ENCODE measurements at places on chromosomes 2 and 18.

DNA sequence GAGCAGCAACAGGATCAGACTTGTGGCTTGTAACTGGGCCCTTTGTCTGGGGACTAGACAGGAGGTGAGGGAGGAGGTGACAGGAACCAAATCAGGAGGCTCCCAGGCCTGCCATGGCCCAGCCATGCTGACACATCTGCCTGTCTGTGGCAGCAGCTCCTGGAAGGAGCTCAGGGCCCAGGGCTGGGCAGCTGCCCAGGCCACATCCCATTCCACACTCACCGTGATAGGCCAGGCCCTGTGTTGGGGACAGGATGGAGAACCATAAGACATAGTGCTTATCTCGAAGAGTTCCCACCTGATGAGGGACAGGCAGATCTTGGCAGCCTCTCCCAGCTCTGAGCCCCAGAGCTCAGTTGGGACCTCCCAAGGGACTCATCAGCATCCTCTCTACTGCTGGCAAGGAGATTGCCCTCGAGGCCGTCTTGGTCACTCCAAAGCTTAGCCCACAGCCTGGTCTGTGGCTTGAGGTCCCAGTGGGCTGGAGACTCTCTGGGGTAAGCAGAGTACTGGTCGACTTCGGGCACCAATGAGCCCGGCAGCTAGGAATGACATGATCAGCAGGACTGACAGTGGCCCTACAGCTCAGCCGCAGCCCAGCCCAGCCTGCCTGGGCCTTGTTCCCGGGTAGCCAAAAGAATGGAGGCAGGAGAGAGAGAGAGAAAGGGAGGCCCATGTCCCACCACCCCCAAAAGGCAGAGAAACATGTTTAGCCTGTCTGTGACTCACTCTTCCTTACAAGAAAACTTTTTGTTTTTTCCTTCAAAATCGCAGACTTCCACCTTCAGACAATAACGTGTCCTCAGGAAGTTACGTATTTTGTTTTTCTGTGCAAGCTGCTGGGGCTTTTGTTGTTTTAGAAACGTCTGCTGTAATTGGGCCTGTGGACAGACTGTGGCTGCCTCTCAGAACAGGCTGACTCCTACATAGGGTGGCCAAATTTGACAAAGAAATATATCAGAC is 82.1 kb downstream of the HS1BP3 start:
- DNase-seq: no peak

DNA sequence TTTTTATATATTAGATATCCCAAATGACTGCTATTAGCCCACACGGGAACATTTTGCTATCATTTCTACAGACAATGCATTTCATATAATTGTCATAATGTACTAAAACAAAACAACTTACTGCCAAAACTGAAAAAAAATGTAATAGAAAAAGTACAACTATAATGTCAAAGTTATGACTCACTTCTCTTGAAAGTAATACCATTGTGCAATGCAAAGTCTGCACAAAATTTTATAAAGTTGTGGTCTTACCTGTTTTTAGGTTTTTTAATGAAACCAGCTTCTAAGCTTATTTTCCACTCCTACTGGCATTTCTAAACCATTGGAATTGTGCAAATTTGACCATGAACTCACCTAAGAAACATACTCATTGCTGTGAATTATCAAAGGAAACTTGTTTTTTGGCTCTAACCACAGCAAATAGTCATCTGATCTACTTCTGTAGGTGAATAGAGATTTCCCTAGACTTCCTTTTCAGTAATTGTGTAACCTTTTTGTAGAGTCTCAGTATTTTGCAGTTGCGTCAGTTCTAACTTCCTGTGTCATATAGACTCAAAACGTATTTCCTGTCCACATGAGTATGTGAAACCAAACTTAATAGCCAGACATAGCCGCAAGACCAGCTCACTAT is 31.9 kb upstream of the TFPI start:
- no peak for DNase-seq

DNA sequence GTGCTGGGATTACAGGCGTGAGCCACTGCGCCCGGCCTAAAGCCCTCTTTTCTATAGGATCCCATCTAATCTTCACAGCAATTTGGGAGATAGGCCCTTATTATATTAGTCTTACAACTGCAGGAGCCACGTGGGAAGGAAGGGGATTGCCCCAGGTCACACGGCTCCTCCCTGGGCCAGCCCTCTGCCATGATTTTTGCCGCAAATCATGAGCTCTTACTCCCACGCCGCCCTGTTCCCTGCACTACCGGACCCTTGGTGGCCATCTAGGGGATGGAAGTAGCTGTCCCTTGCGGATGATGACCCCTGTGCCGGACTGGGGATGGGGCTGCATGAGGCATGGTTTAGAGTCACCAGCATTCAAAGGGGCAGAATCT is 28.4 kb upstream of the PTMA start:
- DNase-seq: no peak

- DNase-seq: no peak
Observed at GRCh38 chr18:42778024-42778423, 337.5 kb downstream of the RIT2 start.

DNA sequence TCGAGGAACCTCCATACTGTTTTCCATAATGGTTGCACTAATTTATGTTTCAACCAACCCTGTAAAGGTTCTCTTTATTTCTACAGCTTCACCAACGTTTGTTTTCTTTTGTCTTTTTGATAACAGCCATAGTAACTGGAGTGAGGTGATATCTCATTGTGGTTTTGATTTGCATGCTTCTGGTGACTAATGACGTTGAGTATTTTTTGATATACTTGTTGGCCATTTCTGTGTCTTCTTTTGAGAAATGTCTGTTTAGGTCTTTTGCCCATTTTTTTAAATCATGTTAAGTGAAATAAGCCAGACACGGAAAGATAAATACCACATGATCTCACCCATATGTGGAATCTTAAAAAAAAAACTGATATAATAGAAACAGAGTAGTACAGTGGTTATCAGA is 74.8 kb upstream of the SMIM21 start:
- no peak for DNase-seq

DNA sequence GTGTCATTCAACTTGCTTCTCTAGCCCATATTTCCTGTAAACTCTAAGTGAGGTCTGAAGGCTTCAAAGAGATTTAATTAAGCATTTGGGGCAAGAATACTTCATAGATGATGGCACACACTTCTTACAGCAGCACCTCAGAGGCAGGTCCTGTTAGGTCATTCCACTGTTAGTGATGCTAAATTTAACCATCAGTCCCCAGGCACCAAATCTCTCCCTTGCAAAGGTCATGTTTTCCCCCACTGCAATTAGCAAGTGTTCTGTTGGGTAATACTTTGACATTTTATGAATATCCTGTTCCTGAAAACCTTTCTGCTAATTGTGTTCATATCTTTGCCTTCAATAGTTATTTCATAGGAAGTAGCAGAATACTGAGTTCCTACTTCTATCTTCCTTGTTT is 117.0 kb downstream of the STK39 start:
- no peak for DNase-seq

DNA sequence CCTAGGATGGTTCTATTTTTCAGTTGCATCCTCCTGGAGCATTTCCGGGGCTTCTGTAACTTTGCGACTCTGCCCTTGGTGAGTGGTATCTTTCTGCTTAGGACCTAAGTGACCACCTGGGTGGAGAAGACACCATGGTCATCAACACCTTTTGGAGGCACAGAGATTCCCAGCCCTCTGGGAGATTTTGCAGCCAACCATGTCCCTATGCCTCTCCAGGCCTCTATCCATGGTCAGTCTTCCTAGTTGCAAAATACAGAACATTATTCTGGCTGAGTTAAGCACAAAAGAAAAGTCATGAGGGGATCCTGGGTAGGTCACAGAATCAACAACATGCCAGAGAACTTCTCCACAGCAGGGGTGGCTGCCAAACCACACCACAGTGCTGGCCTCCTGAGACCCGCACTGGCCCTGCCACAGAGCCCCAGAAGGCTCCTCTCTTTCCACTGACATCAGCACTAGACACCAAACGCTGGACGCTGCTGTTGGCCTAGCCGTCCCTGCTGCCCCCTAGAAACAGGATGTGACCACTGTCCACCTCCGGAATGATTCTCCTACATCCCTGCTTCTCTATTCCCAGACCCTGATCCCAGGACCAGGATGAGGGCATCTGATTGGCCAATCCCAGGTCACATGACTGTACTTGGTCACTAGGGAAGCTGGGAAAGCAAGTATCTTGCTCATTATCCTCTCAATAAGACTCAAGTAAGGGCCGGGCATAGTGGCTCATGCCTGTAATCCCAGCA is 47.7 kb downstream of the SMAD7 start:
- DNase-seq: no peak

GRCh38 chr2:136101042-136101441 is 16.9 kb downstream of the CXCR4 start:
- DNase-seq: no peak

- no peak for DNase-seq
Observed at GRCh38 chr2:174888146-174888545, 117.0 kb downstream of the CHN1 start.

DNA sequence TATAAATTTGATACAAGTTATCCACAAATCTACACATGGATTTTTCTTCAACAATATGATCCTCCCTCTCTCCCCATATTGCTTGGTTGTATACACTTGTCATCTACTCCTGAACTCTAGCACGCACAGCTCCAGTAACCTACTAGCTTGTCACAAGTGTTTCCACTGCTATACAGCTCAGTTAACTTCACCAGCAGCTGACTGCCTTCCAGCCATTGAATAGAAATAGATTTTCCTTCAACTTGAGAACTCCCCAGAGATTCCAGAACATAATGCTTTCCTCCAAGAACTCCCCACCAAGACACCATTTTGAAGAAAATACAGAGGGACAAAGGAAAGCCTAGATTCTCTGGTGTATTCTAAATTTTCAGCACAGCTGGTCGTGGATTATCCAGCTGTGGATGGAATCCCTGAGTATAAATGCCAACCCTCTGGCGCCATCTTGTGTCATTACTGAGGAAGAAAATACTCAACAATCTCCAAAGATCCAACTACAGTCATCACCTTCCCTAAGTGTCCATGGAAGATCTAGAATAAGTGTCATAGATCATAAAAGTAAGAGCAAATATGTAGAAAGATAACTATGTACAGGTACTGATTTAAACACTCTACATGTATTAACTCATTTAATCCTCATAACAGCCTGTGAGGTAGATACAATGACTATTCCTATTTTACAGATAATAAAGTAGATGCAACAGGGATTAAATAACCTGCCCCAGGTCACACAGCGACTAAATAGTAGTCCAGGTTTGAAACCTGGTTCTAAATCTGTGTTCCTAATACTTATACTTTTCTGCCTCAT is 156.7 kb downstream of the ARHGAP28 start:
- peak; percentile 1 for DNase-seq

DNA sequence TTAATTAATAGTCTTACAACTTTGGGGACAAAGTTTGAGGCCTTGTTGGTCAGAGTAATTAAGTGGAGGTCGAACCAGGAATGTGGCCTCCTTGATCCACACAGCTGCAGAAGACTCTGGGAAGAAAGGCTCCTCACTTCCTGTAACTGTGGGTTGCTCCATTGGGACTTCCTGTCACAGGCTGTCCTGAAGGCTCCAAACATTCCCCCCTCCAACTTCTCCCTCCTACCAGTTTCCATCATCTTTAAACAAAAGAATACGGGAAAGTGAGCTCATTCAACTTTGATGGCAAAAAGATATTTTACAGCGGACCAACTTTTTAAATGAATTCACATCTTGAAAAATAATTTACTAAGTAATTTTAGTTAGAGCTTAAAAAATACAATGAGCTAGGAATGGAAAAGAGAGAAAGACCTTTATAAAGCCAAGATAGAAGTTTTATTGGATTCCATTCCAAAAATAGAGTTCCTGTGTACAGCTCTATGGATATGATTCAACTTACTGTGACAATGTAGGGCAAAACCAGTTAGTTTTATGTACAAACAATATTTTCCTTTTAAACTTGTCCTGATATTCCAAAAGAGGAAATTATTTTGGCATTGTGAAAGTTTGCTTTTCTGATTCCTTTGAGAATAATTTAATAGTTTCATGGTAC is 212.0 kb upstream of the NABP1 start:
- DNase-seq: no peak

- no peak for DNase-seq
Observed at GRCh38 chr18:650428-650858, 7.0 kb upstream of the TYMS start.

GRCh38 chr2:160494201-160494644 is 616 bp upstream of the RBMS1 start:
- DNase-seq: no peak

- DNase-seq: no peak
Observed at GRCh38 chr2:152120430-152120829, 21.6 kb upstream of the CACNB4 start.

GRCh38 chr2:47521666-47522285 is 118.8 kb downstream of the MSH2 start:
- DNase-seq: no peak

- DNase-seq: no peak
Observed at GRCh38 chr2:66903183-66903582, 468.3 kb downstream of the MEIS1 start.

DNA sequence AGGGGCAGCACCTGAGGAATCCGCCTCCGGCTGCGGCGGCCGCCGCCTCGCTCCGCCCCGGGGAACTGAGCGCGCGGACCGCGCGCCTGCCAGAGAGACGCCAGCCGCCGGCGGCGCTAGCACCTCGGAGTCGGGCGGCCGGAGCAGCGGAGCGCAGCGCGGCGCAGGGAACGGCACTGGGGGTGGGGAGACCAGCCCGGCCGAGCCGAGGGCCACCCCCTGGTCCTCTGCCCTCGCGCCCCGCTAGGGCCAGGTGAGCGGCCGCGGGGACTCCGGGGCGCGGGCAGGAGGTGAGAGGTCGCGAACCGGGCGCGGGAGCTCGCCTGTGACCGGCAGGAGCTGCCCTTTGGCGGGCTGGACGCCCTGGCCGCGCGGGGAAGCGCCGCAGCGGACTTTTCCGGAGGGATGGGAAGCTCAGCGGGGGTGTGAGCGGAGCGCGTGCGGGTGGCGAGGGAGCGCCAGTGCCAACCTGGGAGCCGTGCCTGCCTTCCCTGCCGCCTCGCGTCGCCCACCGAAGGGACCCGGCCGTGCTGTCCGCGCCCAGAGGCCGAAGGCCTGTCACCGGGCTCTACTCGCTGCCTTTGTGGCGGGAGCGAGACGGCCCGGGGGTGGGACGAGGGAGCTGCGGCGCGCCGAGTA is at the start of gene GREB1L:
TSS of gene GREB1L (plus strand) at position 92 of the 639 bp plus-strand sequence. CDS start 141,287 bp downstream, outside the sequence.
- DNase-seq: peak; percentile 41

GRCh38 chr2:227477291-227477690 is 5.3 kb downstream of the AGFG1 start:
- DNase-seq: no peak

GRCh38 chr2:208304157-208304556 is 38.1 kb downstream of the PIKFYVE start:
- no peak for DNase-seq

GRCh38 chr2:130391058-130391871 is 35.4 kb downstream of the PTPN18 start:
- peak; percentile 74 for DNase-seq

GRCh38 chr2:72893594-72894319 is 6.5 kb downstream of the SPR start:
- DNase-seq: peak; percentile 35

- no peak for DNase-seq
Observed at GRCh38 chr2:3208591-3208990, 169.0 kb downstream of the EIPR1 start.

- no peak for DNase-seq
Observed at GRCh38 chr18:7958081-7958896, 391.2 kb downstream of the PTPRM start.

Data from activated T-cell treated with anti-CD3 and anti-CD28 coated beads for 48 hours (primary cell).